ENCODE measurements at places on chromosomes 7 and 10.
A peak's percentile ranks its signal among the peaks of the same experiment; 100 is the strongest.

DNA sequence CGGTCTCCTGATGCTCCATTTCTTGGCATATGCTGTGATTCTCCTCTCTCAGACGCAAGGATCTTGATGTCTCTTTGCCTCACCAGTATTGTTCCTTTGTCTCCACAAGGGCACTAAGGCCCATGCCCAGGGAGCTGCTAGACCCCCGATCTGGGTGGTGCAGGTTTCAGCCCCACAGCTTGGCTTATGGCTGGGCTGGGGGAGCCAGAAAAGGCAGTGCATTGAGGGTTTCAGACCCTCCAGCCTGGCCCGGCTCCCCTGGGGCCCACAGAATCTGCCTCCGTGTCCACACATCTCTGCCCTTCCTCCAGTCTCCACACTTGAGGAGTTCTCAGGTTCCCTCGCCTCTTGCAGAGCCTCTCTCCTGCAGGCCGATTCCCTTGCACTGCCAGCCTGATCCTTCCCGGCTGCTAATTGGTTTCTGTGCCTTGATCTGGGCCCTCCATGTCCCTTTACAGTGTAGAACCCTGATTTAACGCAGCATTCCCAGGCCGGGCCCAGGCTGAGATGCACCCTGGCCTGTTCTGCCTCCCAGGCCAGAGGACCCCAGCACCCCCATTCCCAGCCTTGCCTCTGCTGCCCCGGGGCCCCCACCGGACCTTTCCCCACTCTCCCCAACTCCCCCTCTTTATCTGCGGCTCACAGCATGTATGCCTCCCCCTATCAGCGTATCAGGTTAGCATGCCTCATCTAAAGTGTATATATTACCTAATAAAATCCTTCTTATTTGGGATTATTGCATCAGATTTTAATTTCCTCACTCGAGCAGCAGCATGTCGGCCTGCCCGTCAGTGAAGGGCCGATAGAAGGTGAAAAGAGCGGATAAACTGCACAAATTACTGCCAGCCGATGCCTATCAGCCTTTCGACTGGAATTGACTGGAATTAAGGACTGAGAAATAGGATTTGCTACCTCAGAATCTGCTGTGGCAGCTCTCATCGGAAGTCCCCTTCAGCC, 145.7 kb downstream of the C10orf105 start:
- no peak for DNase-seq

DNA sequence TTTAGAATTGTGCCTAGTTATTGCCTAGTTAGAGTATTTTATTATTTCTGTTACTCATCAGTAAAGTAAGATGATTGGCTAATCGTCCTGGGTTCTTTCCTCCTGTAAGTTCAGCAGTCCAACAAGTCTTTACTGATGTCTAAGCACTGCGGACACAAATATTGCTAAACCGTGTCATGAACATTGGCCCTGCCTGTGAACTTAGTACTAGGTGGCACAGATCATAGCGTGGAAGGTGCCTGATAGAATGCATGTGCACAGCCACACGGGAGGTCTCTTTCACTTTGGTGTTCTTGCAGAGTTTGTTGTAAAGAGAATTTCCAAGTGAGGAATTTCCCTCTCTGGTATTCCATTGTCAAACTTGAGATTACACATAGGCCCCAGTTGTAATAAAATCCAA, 38.0 kb downstream of the RBM33 start:
- no peak for DNase-seq

DNA sequence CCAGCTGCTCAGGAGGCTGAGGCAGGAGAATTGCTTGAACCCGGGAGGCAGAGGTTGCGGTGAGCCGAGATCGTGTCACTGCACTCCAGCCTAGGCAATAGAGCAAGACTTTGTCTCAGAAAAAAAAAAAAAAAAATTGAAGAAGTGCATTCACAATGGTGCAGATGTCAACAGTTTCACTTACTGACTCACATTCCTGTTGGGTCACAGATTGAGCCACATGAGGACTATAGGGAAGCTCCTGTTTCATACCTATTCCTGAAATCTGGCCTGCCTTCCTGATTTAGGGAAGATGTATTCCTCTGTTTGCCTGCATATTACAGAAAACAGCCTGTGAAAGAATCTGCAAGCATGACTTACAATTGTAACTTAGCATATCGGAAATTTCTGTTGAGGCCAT, 78.2 kb downstream of the AKR1C4 start:
- DNase-seq: no peak

DNA sequence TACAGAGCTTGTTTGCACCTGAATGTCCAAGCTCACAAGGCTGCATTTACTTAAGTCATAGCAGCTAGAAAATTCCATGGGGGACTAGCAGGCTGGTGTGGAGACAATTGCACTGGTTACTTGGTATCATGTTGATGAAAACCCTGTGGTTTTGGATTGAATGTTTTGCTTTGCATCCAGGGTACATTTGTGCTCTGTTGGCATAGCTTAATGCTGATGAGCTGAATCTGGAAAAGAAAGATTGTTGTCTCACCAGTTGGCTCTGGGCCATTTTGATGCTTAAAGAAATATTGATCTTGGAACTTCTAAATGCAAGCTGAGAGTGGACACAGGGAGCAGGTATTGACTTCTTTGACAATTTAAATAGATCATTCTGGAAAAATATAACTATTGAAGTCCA, 122.5 kb upstream of the MBL2 start:
- no peak for DNase-seq

DNA sequence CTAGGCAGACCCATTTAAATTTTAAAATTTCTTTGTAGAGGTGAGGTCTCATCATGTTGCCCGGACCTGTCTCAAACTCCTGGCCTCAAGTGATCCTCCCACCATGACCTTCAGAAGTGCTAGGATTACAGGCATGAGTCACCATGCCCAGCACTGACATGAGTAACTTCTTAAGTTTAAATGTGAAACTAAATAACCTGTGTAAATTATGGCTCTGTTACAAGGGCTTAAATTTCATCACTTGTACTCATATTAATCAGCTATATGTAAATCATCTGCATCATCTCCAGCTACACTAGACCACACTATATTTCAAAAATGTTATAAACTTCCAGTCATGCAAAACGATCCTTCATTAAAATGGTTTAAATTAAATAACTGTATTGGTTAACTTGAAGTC, 56.1 kb downstream of the ATAD1 start:
- no peak for DNase-seq

- DNase-seq: peak; percentile 88
These were observed 86.8 kb downstream of the CPEB3 start for GRCh38 chr10:92203919-92204623.

GRCh38 chr10:113534423-113534822, 18.4 kb upstream of the HABP2 start:
- DNase-seq: no peak

DNA sequence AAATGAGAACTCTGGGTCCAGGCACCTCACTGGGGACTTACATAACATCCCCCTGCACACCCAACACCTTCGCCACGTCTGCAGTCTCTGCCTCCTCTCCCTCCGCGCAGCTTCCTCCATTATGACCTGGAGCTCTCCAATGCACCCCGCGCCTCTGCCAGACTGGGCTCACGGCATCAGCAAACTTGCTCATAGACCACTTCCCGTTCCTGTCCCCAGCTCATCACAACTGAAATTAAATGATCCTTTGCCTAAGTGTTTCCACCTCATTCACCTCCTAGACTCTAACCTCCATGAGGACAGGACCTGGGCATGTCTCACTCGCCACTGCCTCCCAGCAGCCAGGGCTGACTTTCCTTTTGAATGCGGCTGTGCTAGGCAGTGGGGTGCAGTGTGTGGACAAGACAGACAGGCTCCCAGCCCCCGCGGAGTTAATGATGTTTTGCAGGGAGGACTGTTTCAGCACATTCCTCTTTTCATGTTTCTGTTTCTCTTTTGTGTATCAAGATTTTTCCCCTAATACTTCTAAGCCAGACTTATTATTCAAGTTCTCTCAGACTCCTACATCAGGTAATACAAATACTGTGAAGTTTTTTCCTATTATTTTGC, 18.8 kb downstream of the CHST15 start:
- DNase-seq: no peak

DNA sequence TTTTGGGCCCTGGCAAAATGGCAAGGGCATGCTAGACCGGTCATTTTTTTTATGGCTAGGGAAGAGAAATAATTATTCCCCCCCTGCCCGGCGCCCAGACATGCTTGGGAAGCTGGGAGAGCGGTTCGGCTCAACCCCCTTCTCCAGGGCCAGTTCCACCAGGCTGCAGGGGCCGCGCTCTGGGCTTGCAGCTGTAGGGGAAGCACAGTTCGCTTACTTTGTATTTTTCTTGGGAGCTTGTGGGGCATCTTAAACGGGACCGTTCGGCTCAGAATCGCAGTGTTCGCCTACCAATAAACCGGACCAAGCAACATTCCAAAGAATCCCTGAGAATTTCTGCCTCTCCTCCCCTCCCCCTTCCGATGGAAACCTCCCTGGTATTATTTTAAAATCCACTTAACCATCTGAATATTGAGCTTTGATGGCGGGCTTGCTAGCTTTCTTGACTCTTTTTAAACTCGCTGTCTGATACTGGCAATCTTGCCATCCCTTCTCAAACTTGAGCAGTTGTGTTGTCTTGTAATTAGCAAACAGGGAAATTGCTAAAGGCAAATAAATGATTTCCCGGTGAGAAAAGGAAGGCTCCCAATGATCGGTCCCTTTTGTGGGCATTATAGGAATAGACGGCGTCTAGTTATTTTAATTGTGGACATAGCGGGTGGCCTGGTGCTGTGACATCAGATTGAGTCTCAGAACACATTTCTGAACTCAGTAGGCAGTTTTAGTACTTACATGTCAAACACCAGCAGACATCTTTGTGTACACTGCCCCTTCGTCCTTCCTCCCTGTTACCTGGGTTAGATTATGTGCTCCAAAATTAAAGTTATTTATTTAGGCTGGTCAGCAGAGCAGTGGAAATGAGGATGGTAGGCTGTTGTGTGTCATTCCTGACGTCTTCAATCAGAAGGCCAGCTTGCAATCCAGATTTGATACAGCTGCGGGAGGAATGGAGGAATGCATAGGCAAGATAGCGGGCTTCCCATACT, 3.4 kb downstream of the TCF7L2 start:
- no peak for DNase-seq

Data from NCI-H146 (cell line).